ENCODE measurements at places on chromosomes 2 and 18.

GRCh38 chr2:144516411-144516980 lies 3.4 kb downstream of the ZEB2 start:
- DNase-seq: no peak

GRCh38 chr2:230658877-230659652 lies 53.6 kb upstream of the CAB39 start:
- no peak for DNase-seq

- no peak for DNase-seq
Measured at GRCh38 chr2:215828528-215829184, 184.7 kb downstream of the MREG start.

GRCh38 chr2:53075760-53076159 lies 691.8 kb upstream of the CHAC2 start:
- DNase-seq: no peak

DNA sequence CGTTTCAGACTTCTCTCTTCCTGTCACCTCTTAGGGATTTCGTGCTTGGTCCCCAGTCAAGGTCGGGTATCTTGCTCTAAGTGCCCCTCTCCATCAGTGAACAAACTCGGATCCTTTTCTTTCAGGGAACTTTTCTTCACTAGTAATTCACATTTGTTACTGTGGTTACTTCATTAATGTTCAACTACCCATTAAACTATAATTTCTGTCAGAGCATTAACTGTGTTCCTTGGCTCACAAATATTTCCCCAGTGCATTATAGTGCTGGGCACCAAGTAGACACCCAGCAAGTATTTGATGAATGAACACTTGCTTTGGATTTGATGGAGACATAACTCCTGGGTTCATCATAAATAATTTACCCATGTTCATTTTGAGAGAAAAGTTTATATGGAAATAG lies 209.7 kb upstream of the KCNJ3 start:
- no peak for DNase-seq

- DNase-seq: no peak
Measured at GRCh38 chr18:12839526-12840196, 44.4 kb downstream of the PTPN2 start.

- peak; percentile 27 for DNase-seq
Measured at GRCh38 chr2:231642631-231643494, 50.2 kb downstream of the TEX44 start.

DNA sequence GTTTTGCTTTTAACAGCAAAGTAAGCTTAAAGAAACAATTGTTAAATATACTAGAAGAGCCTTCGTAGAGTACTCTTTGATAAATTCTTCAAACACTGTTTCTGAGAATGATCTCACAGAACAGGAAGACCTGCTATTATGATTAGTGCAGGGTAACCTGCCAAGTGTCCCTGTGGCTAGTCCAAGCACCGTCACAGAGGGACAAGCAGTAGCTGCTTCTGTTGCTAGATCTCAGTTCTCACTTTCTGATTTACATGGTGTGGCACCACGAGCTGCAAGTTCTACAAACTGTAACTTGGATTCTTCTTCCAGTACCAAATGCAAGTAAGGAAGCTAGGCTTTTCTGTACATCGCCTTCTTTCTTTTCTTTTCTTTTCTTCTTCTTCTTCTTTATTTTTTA lies 121.5 kb downstream of the PIEZO2 start:
- no peak for DNase-seq
